Activated CD8-positive, alpha-beta memory T cell treated with anti-CD3 and anti-CD28 coated beads for 1 hour (primary cell): ENCODE measurements at places on chromosomes 6 and 20.

- no peak for DNase-seq
These were observed 399.4 kb downstream of the CD83 start for GRCh38 chr6:14516956-14517355.

GRCh38 chr20:20785226-20785625 is 72.8 kb upstream of the RALGAPA2 start:
- DNase-seq: no peak

GRCh38 chr6:11810854-11811643 is 32.4 kb upstream of the ADTRP start:
- no peak for DNase-seq

DNA sequence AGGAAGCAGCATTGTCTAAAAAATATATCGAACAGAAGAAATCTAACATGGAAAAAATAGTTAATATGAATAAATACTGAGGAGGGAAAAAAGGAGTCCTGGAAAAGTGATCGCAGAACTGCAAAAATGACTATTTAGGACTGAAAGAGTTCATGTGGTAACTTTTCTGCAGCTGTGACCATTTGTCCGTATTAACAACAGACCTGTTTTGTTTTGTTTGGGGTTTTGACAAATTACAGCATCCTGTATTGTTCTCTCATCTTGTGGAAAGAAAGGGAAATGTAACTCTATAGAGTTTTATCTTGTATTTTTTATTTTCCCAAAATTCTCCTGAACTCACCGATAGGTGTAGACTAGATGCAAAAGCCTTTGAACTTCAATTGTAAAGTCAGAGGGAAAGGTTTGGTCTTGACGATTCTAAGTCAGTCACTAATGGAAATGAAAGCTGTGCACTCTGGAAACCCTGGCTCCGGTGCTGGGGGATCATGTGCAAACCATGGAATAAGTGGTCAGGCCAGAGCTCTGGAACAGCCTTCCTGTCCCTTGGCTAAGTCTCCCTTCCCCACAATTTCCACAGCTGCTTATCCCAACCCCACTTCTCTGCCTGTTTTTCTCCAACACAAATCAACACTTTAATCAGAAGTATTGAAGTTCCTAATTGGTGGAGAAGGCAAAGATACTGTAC is 51.2 kb upstream of the MARCKS start:
- DNase-seq: no peak

- DNase-seq: no peak
These were observed at the start of gene HIVEP1 for GRCh38 chr6:12012038-12012557. TSS of gene HIVEP1 (plus strand) at chr6:12012312. CDS start at chr6:12015629, 3,317 bp downstream.

GRCh38 chr6:16493112-16493511 is 254.7 kb downstream of the GMPR start:
- no peak for DNase-seq

- no peak for DNase-seq
These were observed 427.9 kb upstream of the FLRT3 start for GRCh38 chr20:14765370-14765701.

DNA sequence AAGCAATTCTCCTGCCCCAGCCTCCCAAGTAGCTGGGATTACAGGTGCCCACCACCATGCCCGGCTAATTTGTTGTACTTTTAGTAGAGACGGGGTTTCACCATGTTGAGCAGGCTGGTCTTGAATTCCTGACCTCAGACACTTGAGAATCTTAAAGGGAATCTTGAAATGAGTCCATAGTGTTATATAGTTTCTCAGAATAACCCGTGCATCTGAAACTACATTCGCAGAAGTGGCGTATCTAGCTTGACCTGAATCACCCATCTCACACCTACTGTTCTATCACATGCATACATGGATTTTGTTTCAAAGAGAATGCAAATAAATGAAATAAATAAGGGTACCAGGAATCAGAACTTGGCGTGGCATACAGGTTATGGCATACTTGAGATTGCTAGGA is 65.0 kb downstream of the NCOA7 start:
- DNase-seq: no peak
